Caki2 (cell line): ENCODE measurements at places on chromosomes 7 and 10. TPM values are rescaled to one million over a fixed set of nuclear protein-coding genes. Genes with fewer than 3 reads are reported as not detected.

Gene ZNF727
- not detected in 2 replicates for total RNA-seq

Gene MICU1
- 74.7 and 83.2 TPM in 2 replicates for total RNA-seq

Gene HHEX
- 0.64 and 3.3 TPM in 2 replicates for total RNA-seq

Gene VSTM4
- 1.7 and 2.1 TPM in 2 replicates for total RNA-seq

Gene CRHR2
- not detected in 2 replicates for total RNA-seq
